Camera-type eye (tissue), 1 donor: ENCODE measurements at places on chromosomes 3 and 15. TPM values are rescaled to one million over a fixed set of nuclear protein-coding genes. Genes with fewer than 3 reads are reported as not detected.

The TGM5 gene
- total RNA-seq, result 0.38 TPM

The TMEM45A gene
- 16.9 TPM for total RNA-seq

The TUSC7 gene
- not detected for total RNA-seq

The GOLGA6A gene
- 0.49 TPM for total RNA-seq

The PLA2G4E gene
- total RNA-seq, result 0.16 TPM
